H9 (cell line): ENCODE measurements at places on chromosomes 4 and X. TPM values are rescaled to one million over a fixed set of nuclear protein-coding genes. Genes with fewer than 3 reads are reported as not detected.

DNA sequence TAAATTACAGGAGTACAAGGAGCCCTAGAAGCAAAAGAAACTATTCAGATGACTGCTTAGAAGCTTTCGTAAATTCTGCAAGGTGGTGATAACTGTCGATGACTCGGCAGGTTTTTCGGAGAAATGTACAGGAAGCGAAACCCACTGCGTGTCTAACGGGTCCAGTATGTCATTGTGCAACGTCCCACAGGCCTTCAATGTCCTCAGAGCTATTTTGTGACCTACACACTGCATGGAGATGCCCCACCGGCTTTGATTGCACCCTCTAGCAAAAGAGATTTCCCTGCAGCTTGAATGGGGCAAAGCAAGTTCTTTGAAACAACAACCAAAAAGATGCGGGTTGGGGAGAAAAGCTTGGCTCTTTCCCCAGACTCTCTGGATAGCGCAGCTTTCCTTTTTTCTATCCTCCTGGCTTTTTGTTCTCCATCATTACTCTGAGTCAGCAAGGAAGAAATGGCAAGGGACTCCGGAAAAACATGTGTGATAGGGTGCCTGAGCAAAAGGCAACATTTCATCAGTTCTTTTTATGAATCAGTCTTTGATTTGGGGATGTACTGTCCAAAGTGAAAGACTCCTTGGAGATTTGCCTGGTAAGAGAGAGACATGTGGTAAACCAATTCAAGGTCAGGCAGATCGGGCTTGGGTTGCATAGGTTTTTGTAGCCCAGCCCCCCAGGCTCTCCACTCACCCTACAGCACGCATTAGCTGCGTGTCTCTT is 112.0 kb upstream of the TBL1X start:
- peaks cover 3% of the 10 kb centered on the region; the same call in 2 of the 3 replicates for H3K36me3 ChIP-seq
- H3K4me3 ChIP-seq: no peak overlapping the region
- no peaks in the 10 kb centered on the region; the same call in 1 of the 2 replicates for H3K4me1 ChIP-seq
- no peak for DNase-seq
- no peaks in the 10 kb centered on the region for H3K27me3 ChIP-seq

- no peaks in the 10 kb centered on the region for H3K27me3 ChIP-seq
- DNase-seq: no peak
- no peaks in the 10 kb centered on the region for H3K36me3 ChIP-seq
- no peaks in the 10 kb centered on the region for H3K4me1 ChIP-seq
- no peak overlapping the region for H3K4me3 ChIP-seq
- no peak overlapping the region for H3K27ac ChIP-seq
Observed at GRCh38 chrX:105282077-105282476, 61.6 kb upstream of the TEX13A start.

GRCh38 chr4:98617358-98618047 is 40.9 kb downstream of the TSPAN5 start:
- H3K4me3 ChIP-seq: no peak overlapping the region
- H3K4me1 ChIP-seq: peaks cover 7% of the 10 kb centered on the region; the same call in 1 of the 2 replicates

DNA sequence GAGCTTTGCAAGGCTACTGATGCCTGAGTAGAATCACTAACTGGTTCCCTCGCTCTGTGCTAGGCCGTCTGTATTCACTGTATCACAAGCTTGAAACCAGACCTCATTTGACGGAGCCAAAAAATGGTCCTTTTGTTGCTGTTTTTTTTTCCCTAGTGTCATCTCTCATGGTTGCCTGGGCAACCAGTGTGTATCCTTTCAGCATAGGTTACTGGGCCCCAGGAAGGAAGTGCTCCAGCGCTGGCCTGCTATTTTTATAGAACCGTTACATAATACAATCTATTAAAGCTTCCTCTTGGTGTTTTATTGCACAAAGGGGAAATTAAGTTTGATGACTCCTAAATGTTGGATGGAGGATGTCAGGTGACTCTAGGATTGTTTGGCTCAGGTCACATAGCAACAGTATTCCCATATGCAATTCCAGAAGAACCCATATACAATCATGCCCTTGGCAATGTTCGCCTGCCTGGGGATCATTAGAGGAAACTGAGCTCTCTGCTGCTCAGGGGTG is 220.4 kb downstream of the SPRY1 start:
- no peak overlapping the region for H3K4me3 ChIP-seq
- H3K27ac ChIP-seq: no peak overlapping the region
- H3K36me3 ChIP-seq: no peaks in the 10 kb centered on the region
- H3K27me3 ChIP-seq: no peaks in the 10 kb centered on the region

- H3K27me3 ChIP-seq: peaks cover 33% of the 10 kb centered on the region; the same call in 1 of the 2 replicates
- no peaks in the 10 kb centered on the region for H3K4me1 ChIP-seq
- H3K36me3 ChIP-seq: no peaks in the 10 kb centered on the region
- H3K4me3 ChIP-seq: peak overlapping the region; percentile 36; the same call in 1 of the 3 replicates
- H3K27ac ChIP-seq: no peak overlapping the region
Observed at GRCh38 chr4:998096-998691, 5.0 kb upstream of the SLC26A1 start.

The STARD8 gene
- total RNA-seq: 0.39 and 0.52 TPM in 2 replicates

DNA sequence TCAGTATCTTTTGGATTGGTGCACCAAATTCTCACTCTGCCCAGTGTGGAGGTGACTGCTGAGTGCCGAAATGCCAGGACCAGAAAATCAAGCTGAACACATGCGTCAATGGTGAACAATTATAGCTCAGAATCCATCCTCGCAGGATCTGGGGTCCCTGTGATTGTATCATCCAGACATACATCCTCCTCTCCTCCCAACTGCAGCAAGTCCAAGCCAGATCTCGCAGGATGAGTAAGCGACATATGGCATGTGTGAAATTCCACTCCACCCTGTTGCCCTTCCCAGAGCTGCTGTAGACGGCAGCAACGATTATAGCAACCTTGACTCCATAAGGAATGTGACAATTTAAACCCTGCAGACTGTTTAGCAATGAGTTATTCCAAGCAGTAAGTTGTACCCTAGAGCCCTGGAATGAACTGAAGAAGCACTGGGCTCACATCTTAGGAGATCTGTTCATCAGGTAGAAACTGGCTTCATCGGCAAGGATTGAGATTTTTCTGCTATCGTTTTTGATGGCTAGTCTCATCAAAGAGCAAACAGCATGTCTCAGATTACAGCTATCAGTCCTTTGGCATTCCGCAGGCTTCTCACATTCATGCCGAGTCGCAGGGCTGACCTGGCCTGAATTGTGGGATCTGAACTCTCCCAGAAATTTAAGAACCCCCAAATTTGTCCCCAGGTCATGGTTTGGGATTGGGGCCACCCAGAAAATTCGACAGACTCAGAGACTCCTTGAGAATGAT is 35.5 kb upstream of the SORBS2 start:
- H3K4me1 ChIP-seq: peaks cover 9% of the 10 kb centered on the region; the same call in 1 of the 2 replicates
- no peak overlapping the region for H3K4me3 ChIP-seq
- H3K27ac ChIP-seq: peak overlapping the region; percentile 8
- H3K27me3 ChIP-seq: no peaks in the 10 kb centered on the region

- H3K4me1 ChIP-seq: no peaks in the 10 kb centered on the region
- H3K4me3 ChIP-seq: no peak overlapping the region
- H3K27me3 ChIP-seq: no peaks in the 10 kb centered on the region
- H3K36me3 ChIP-seq: peaks cover 5% of the 10 kb centered on the region; the same call in 1 of the 2 replicates
- peak; percentile 35 for DNase-seq
- no peak overlapping the region for H3K27ac ChIP-seq
Observed at GRCh38 chrX:91066104-91066503, 368.5 kb upstream of the PABPC5 start.

- no peaks in the 10 kb centered on the region for H3K4me1 ChIP-seq
- no peak for DNase-seq
- no peaks in the 10 kb centered on the region for H3K27me3 ChIP-seq
- no peak overlapping the region for H3K4me3 ChIP-seq
Observed at GRCh38 chr4:103757631-103758030, 37.8 kb upstream of the TACR3 start.

DNA sequence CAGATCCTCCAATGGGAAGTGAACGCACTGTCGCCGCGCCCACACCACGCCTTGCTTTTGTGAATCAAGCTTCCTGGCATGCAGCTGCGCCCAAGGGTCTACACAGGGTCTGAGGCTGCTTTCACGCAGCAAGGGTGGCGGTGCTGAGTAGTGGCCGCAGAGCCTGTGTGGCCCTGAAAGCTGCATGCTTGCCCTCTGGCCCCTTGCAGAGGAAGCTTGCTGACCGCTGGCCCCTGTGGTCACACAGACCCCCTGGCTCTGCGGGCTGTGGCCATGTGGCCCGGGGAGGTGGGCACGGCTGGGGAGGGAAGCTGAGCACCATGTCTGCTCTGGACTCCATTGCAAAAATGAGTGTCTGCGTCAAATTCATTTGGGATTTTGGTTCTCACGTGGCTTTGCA is 8.8 kb downstream of the DOK7 start:
- H3K4me1 ChIP-seq: no peaks in the 10 kb centered on the region
- H3K36me3 ChIP-seq: no peaks in the 10 kb centered on the region
- no peak overlapping the region for H3K4me3 ChIP-seq
- DNase-seq: no peak
- peaks cover 3% of the 10 kb centered on the region; the same call in 1 of the 2 replicates for H3K27me3 ChIP-seq

DNA sequence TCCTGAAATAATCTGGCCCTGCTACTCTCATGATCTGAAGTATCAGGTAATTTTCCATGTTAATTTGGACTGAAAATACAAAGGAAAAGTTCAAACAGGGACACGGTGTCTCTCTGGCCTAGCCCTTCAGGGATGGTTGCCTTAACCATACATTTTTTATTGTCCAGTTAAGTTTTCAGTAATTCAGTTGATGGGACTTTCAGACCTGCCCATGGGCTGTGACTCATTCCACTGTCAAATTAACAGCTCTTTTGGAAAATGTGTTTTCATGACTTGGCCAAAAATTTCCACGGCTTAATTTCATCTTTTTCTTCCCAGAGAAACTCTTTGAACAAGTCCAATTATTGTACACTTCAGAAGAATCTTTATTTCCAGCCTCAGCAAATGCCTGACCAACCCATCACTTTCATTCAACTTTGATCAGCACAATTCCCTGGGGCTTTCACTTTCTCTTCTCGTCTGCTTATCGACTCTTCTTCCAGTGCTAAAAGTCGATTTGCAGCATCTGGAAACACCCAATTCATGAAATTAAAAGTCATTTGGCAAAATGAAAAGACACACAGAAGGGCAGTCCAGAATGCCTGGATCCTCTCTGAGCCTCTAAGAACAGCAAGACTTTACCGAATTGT is 293.9 kb downstream of the RAB28 start:
- H3K4me1 ChIP-seq: no peaks in the 10 kb centered on the region
- no peak overlapping the region for H3K4me3 ChIP-seq
- DNase-seq: no peak
- H3K27me3 ChIP-seq: no peaks in the 10 kb centered on the region
- peaks cover 4% of the 10 kb centered on the region for H3K36me3 ChIP-seq

DNA sequence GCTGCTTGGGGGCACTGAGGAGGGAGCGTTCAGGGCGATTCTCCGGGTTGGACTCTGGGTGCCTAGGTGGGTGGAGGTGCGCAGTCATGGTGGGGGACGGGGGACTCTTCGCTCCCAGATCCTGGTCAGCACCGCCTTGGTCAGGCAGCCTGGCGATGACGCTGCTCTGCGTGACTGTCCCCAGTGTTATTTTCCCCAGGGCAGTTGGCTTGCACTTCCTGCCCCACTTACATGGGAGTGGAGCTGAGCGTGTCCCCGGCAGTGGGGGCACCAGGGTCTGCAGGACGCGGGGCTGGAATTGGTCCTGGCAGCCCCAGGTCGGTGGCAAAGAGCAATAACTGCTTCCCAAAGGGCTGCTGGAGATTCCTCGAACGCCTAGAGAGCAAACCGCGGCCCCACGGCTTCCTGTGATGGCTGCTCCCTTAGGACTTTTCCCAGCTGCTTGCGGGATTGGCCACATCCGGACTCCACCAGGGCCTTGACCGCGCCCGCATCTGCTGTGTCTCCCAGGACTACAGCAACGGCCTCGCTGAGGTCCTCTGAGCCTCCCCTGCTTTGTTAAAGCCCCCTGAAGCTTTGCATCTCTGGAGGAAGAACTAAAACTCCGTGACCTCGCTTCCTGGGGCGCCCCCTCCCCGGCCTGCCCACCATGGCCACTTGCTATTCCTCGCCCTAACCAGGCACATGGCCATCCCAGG is 35.3 kb upstream of the GPR78 start:
- no peak overlapping the region for H3K27ac ChIP-seq
- H3K36me3 ChIP-seq: no peaks in the 10 kb centered on the region
- H3K4me3 ChIP-seq: no peak overlapping the region
- DNase-seq: no peak
- no peaks in the 10 kb centered on the region for H3K4me1 ChIP-seq

DNA sequence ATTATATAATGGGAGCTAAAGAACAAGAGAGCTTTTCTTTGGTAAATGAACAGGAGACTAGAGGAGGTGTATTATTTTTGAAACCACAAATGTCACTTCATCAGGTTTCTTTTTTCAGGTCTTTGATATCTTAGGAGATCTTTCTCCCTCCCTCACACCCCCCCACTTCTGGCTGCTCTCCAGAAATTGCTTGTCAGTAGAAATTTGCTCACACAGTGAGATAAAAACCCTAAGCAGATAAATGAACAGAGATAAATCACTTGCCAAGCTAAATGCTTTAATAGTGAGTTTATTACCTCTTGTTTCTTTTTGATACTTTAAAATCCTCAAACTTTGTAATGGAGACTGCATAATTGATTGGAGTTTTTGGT is 421.2 kb upstream of the TENM3 start:
- peaks cover 7% of the 10 kb centered on the region; the same call in 1 of the 2 replicates for H3K4me1 ChIP-seq
- H3K36me3 ChIP-seq: peaks cover 15% of the 10 kb centered on the region
- H3K27ac ChIP-seq: no peak overlapping the region
- no peaks in the 10 kb centered on the region for H3K27me3 ChIP-seq
- no peak overlapping the region for H3K4me3 ChIP-seq

DNA sequence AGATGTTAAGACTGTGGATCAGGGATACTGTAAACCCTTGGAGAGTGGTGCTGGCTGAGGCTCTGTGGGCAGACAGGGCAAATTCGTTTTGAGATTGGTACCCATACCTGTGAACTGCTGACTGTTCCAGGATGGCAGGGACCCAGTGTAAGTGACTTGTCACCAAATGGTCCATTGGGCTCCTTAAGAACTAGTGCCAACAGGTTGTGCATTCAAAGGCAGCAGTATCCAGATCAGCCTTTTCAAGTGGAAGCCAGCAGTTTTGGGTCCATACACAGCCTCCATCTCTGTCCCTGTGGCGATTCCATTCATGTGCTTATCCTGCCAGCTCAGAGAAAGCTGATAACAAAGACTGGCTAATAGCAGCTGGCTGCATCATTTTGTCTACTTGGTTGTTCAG is 84.0 kb upstream of the SCOC start:
- H3K4me1 ChIP-seq: no peaks in the 10 kb centered on the region
- no peaks in the 10 kb centered on the region for H3K27me3 ChIP-seq
- H3K4me3 ChIP-seq: no peak overlapping the region
- DNase-seq: no peak
- no peak overlapping the region for H3K27ac ChIP-seq
- H3K36me3 ChIP-seq: no peaks in the 10 kb centered on the region

GRCh38 chr4:6019316-6020263 is 1.4 kb upstream of the C4orf50 start:
- no peaks in the 10 kb centered on the region for H3K4me1 ChIP-seq
- H3K27ac ChIP-seq: no peak overlapping the region
- no peaks in the 10 kb centered on the region for H3K27me3 ChIP-seq
- no peaks in the 10 kb centered on the region for H3K36me3 ChIP-seq
- peak; percentile 82 for DNase-seq

The RIBC1 gene
- 1.0 and 1.2 TPM in 2 replicates for total RNA-seq
